GM13977 (cell line): ENCODE measurements at places on chromosomes 5 and 9.

DNA sequence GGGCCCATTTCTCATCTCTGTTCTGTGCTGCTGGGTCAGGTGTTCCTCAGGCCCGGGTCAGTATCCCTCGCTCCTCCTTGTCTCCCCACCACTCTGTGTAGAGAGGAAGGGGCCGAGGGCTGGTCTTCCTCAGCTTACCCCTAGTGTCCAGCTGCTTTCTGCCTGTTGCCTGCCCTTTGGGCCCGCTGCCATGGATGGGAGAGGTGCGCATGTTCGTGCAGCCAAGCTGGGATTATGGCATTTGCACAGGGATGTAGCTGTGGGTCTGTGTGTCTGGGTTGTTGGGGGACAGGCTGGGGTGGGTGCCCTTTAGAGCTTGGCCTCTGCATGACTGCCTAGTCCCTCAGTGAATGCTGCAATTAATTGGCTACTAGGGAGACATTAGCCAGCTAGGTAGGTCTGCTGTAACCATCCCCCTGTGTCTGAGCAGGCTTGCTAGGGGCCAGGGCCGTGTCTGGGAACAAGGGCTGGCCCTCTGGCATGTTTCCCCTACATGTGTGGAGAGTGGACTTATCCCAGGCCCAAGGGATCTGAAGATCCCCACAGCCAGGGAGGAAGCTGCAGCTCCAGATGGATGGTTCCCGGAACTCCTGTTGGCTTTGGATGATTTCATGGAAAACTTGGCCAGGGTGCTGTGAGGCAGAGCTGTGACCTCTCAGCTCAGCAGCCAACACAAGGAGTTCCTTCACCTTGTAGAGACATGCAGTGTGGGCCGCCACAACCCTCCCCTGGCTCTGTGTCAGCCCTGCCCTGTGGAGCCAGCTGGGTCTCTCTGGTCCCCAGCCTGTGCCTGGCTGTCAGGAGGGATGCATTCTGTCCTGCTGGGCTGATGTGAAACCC, 161.9 kb downstream of the MACROH2A1 start:
- no peak for DNase-seq

- DNase-seq, result peak; percentile 41
Measured at GRCh38 chr5:123035918-123036390, 571 bp downstream of the PPIC start.

GRCh38 chr5:52994266-52994665, 5.1 kb downstream of the ITGA2 start:
- DNase-seq, result no peak

DNA sequence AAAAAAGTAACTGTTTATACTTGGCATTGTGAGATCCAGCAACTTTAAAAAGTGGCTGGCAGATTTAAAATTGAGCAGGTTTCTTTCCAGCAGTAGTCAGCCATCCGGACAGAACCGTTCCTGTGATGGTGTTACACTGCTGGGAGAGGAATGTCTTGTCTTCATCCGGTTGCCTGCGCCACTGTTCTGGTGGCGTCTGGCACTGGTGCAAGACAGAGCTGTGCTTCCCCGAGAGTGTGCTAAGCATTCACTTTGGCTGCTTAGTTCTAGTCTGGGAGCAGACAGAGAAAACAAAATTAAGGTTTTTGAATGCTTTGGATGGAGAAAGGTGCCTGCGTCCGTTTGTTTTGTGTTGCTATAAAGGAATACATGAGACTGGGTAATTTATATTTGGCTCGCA, 35.5 kb upstream of the CREBRF start:
- DNase-seq, result no peak

- no peak for DNase-seq
Measured at GRCh38 chr9:106860721-106861639, 2.0 kb upstream of the ZNF462 start.

DNA sequence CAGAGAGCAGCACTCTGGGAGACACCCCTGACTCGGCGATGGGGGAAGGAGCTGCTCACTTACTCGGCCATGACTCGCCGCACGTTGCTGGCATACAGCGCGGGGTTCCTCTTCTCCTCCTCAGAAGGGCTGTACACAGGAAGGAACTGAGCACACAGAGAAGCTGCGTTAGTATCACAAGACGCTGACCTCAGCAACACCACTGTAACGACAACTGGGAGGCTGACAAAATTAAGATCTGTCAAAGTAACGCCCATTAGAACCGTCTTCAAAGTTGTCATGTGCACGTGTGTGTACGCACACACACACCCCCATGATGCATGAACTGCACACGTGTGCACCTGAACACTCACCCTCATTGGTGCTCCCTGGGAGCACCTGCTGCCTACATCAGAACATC, 32.1 kb upstream of the SLC6A3 start:
- no peak for DNase-seq

GRCh38 chr5:125317536-125317995, 571.1 kb upstream of the ZNF608 start:
- DNase-seq, result no peak

- DNase-seq, result peak; percentile 88
Measured at GRCh38 chr9:92716557-92716956, 46.6 kb upstream of the IPPK start.

GRCh38 chr9:33429256-33429985, 18.0 kb downstream of the AQP3 start:
- DNase-seq, result no peak

DNA sequence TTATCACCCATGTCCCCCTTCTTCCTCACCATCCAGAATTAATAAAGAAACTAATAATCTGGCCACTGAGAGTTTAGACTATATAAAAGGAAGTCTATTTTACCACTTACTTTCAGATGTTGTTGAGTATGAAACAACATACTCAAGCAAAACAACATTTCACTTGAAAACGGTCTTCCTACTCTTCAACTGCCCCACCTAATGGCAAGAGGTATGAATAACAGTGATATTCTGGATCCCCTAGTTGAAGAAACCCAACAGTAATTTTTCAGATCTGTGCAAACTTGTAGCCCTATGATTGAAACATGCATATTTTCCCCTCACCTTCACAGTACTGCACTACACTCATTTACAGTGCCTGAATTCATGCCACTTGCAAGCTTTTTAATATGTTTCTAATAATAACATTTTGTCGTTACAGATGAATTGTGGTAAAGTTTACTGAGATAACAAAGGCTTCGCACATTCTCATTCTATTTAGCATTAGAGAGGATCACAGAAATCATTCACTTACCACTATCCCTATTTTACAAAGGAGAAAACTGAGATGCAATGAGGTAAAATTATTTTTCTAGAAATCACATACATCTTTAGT, 267.9 kb upstream of the PDE4D start:
- DNase-seq, result peak; percentile 34

DNA sequence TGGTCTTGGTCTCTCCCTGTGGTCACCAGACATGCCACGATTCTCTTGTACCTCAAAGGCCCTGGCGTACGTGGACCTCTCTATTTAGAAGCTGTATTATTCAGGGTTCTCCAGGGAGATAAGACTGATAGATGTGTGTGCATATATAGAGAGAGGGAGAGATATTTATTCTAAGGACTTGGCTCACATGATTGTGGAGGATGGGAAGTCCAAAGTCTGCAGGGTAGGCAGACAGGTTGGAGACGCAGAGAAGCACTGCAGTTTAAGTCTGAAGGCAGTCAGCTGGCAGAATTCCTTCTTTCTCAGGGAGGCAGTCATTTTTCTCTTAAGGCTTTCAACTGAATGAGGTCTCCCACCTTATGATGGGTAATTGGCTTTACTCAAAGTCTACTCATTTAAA, 16.3 kb downstream of the C9orf57 start:
- no peak for DNase-seq

DNA sequence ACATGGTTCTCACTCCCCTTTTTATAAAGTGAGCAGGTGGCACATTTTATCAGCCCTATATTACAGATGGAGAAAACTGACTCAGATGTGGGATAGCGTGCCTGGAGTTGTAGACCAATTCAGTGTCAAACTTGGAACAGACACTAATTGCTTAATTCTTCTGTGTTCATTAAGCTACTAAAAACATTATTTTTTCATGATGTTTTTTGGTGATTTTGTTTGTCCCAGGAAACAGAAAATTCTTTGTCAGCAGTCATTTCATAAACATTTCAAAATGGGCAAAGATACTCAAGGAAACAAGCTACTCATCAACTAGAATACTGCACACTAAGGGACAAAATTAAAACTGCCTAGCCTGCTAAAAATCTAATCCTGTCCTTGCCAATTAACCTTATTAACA, 2.2 kb downstream of the ABHD17B start:
- DNase-seq, result no peak

GRCh38 chr5:146920351-146920881, 41.9 kb upstream of the PPP2R2B start:
- no peak for DNase-seq

- no peak for DNase-seq
Measured at GRCh38 chr9:135297456-135298075, 182.0 kb upstream of the PPP1R26 start.
